ENCODE measurements at places on chromosomes 1 and 21. TPM values are rescaled to one million over a fixed set of nuclear protein-coding genes. Genes with fewer than 3 reads are reported as not detected.

DYRK3 gene
- total RNA-seq = 7.2 TPM

GRCh38 chr21:38821959-38822682 is 16.4 kb downstream of the ETS2 start:
- DNase-seq = no peak

- no peak for DNase-seq
Observed at GRCh38 chr1:199151634-199152425, 513.0 kb downstream of the PTPRC start.

- DNase-seq = peak; percentile 75
Observed at GRCh38 chr1:239386453-239387303, at the start of gene CHRM3. CHRM3 (plus strand) TSS chr1:239386568; CDS start chr1:239907452, 520,884 bp downstream.

DNA sequence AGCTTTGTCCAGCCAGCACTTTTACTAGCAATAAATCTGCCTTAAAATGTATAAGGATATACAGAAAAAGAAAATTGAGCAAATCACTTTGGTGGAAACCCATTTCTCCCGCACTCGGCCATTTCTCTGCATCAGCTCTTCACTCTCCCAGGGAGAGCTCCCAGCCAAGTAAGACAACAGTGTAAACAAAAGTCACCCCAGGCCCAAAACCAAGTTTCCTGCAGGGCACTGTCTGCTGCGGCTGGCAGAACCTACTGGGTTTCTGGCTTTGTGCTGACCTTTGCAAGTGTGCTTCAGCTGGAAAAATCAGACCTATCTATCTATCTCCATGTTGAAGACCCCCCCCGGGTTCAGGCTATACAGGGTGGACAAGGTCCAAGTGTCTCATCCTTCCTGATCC is 476.7 kb upstream of the CAMK1G start:
- DNase-seq = no peak

CZIB gene
- total RNA-seq = 36.2 TPM

GRCh38 chr1:100775483-100775882 is 55.9 kb downstream of the VCAM1 start:
- no peak for DNase-seq

- DNase-seq = no peak
Observed at GRCh38 chr1:29876902-29877301, 640.6 kb downstream of the PTPRU start.

INSRR gene
- total RNA-seq = not detected

DNA sequence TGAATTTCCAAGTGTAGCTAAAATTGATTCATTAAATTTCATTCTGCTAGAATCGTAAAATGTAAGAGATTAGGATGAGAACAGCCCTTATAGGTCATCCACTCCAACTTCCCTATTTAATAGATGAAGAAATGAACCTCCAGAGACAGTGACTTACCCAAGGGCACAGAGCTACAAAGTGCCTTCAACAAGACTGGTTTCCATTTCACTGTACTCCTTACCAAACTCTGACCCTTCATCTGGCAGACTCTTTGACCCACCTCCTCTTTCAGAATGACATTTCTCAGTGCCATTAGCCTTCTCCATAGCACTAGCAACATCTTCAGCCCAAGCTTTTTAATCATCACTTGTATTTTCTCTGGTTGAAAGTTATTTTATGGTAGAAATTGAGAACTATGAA is 161.3 kb downstream of the NEK7 start:
- DNase-seq = no peak
